ENCODE measurements at places on chromosomes 5 and 9.

GRCh38 chr5:124895236-124895635 lies 148.8 kb upstream of the ZNF608 start:
- DNase-seq, result no peak

- peak; percentile 96 for DNase-seq
Measured at GRCh38 chr5:56543441-56544388, 271.6 kb upstream of the MAP3K1 start.

DNA sequence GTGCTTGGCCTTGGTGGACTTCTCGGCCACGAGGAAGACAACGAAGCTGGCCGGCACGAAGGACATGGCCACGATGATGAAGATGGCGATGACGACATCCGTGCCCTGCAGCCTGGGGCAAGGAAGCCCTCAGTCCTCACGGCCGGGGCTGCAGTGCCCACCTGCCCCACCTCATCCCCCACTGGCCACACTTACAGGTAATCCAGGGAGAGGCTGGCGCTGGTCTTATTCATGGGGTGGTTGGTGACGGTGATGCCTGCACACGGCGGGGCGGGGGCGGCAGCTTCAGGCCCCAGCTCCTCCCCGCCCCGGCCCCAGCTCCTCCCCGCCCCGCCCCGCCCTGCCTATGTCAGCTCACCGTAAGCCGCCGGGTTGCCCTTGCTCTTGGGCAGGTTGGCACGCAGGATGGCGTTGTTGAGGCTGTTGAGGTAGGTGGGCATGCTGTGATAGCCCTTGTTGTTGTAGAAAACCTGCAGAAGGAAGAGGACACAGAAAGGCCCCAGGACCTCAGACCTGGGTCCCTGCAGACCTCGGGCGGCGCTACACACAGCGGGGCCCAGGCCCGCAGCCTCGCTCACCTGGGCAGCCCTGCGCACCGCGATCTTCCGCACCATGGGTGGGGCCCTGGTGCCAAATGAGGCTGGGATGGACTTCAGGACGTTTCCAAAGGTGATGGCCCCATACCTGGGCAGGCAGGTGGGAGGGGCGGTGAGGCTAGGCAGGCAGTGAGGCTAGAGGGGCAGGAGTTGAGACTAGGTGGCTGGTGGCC lies 15.7 kb upstream of the CLIC3 start:
- no peak for DNase-seq

DNA sequence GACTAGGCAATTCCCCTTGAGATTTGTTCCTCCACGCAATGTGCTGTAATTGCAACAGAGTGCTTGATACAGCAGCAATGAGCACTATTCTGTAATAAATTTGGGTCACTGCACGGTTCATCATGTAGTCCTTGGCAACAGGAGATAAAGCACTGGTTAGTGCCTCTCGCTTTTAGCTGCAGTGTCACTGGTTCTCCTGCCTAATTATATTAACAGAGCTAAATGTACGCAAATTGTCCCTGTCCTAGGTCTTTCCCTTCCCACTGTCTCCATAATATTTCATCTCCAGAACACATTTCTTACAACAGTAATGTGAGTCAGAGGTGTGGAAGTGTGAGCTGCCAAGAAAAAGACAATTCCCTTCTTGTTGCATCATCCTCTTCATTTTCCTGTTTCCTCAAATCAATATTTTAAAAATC lies 553.1 kb downstream of the ZNF608 start:
- DNase-seq, result peak; percentile 75

- no peak for DNase-seq
Measured at GRCh38 chr9:32161209-32161608, 223.2 kb upstream of the ACO1 start.

DNA sequence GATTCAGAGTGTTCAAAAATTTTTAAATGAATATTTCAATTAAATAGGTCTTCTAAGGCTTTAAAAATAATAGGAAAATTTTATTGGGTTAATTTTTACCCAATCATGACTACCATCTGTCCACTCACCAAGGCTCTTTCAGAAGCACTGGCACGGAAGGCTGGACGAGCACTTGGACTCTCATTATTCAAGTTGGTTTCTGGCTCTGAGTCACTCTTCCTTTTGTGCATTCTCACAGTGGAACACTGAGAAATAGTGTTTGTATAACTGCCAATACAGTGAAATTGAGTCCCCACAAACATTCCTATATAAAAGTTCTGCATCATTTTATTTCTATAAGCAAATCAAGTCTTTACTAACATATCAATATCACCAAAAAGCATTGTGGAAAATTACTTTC lies 1149.0 kb downstream of the EFNA5 start:
- DNase-seq, result peak; percentile 89

GRCh38 chr5:91443023-91443422 lies 59.9 kb upstream of the ARRDC3 start:
- peak; percentile 83 for DNase-seq

- no peak for DNase-seq
Measured at GRCh38 chr9:73548201-73548600, 396.5 kb downstream of the ANXA1 start.

DNA sequence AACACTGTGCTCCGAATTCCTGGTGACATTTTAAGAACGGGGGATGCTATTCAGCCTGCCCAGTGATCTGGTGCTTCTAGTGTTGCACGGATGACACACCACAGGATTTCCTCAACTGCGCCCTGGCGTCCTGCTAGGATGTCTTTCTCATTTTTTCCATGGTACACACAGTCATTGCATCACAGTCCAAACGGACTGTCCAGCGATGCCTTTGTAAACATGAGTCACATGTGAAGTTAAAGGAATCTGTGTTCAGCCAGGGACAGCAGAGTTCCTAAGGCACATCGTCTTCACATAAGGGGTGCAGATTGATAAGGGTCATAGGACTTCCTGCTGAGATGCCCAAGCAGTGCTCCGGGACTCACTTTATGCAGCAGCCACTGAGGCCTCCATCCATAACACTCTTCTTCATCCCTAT lies 9.3 kb upstream of the PTPN3 start:
- DNase-seq, result peak; percentile 86

DNA sequence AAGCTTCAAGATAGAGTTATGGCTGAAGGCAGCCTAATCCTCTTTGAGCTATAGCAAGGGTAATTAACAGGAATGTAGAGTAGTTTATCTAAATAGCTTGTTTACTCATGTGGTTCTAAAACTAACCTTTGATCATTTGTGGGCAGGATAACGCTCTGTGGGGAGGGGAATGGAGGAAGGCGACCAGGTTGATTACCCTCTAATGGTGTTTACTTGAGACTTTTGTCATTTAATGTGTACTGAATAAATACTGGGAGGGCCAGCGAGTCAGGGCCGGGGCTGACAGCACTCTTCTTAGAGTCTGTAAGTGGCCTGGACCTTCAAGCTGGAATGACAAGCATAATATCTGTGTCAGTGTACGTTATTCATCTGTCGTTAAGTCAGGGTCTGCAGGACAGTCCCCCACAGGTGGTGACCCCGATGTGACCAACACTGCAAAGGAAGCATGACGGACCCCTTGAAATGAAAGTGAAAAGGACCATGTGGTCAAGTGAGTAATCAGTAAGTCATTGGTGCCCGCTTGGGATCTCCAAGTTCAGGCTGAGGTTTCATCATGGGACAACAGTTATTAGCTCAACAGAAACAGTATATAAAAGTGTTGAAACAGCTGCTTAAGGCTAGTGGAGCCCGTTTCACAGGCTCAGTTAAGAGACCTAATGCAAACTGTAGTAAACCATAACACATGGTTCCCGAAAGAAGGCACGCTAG lies 162.6 kb downstream of the CPLANE1 start:
- DNase-seq, result no peak

- no peak for DNase-seq
Measured at GRCh38 chr9:109751253-109751652, 28.7 kb upstream of the PALM2AKAP2 start.

DNA sequence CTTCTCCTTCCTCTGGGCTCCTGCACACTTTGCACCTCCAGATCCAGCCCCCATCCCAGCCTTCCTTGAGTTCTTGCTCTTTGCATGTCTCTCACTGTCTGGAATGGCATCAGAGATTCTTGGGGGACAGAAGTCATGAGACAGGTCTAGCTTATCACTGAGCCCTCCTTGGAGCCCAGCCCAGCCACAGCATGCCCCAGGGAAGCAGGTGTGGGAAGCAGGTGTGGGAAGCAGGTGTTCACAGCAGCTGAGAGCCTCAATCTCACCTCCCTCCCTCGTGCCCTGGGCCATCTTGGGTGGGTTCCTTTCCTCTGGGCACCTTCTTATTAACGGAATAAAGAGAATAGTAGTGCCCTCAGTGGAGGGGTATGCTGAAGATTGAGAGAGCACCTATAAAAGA lies 27.2 kb downstream of the SLC6A7 start:
- no peak for DNase-seq

GRCh38 chr5:16065831-16066230 lies 113.8 kb downstream of the MARCHF11 start:
- DNase-seq, result no peak

- DNase-seq, result no peak
Measured at GRCh38 chr9:132249123-132249522, 87.3 kb downstream of the NTNG2 start.

DNA sequence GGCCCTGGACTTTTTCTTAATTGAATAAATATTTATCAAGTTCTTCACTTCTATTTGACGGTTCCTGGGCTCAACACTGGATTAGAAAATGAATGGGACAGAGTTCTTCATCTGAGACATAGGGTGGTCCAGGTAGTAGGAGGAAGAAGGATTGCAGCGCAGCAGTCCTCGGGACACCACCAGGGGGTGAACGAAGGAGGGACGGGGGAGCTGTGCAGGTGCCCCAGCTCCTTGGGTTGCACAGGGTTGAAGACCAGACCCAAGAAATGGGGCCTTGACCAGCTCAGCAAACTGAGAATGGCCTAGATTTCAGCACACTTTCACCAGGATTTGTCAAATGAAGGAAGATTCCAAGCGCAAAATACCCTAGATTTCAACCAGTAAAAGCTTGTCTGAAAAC lies 29.5 kb downstream of the ABL1 start:
- DNase-seq, result no peak

- no peak for DNase-seq
Measured at GRCh38 chr5:149572576-149573231, 8.6 kb upstream of the ARHGEF37 start.

GRCh38 chr5:157359356-157360055 lies 93.6 kb downstream of the CYFIP2 start:
- no peak for DNase-seq

DNA sequence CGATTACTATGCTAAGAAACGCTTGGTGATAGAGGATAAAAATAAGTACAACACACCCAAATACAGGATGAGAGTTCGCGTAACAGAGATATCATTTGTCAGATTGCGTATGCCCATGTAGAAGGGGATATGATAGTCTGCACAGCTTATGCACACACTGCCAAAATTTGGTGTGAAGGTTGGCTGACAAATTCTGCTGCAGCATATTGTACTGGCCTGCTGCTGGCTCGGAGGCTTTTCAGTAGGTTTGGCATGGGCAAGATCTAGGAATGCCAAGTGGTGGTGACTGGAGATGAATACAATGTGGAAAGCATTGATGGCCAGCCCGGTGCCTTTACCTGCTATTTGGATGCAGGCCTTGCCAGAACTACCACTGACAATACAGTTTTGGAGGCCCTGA lies 208.4 kb downstream of the PDZD2 start:
- no peak for DNase-seq

- no peak for DNase-seq
Measured at GRCh38 chr5:179923436-179923835, 15.7 kb upstream of the TBC1D9B start.

GRCh38 chr5:177966839-177967166 lies 29.2 kb downstream of the PROP1 start:
- DNase-seq, result no peak

DNA sequence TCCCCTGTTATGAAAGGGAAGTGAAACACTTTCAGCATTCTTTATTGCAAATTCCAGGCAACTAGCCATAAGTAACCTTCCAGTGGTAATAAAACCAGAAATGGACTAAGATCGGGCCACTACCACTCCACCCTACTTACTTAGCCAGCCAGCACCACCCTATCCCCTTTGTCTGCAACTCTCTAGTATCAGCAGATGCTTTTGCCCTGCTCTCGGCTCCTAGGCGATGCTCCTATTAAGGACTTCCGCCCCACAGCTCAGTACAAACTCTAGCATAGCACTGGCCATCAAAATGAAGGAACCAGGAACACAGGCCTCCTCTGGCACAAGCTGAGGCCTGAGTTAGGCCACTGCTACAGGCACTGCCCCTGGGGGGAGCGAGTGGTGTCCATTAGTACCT lies 81.2 kb downstream of the GLDC start:
- DNase-seq, result no peak

- no peak for DNase-seq
Measured at GRCh38 chr5:157819502-157820115, 39.3 kb downstream of the CLINT1 start.

- DNase-seq, result peak; percentile 97
Measured at GRCh38 chr5:141848744-141849414, 29.3 kb downstream of the PCDH1 start.

DNA sequence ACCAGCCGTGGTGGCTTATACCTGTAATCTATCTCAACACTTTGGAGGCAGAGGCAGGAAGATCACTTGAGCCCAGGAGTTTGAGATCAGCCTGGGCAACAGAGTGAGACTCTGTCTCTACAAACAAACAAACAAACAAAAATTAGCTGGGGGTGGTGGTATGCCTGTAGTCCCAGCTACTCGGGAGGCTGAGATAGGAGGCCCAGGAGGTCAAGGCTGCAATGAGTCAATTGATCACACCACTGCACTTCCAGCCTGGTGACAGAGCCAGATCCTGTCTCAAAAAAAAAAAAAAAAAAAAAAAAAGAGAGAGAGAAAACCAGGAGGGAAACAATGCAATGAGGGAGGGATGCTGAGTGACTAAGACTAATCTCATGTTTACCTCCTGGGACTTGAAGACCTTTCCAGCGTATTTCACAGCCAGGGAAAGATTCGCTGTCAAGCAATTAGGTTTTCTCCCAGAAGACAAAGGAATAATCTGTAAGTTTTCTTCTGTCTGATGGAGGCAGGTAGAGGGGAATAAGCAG lies 51.1 kb upstream of the MIER3 start:
- peak; percentile 63 for DNase-seq

- DNase-seq, result no peak
Measured at GRCh38 chr5:34867660-34868059, 28.7 kb downstream of the TTC23L start.

- DNase-seq, result peak; percentile 95
Measured at GRCh38 chr9:94919376-94920098, 193.0 kb downstream of the AOPEP start.

GRCh38 chr5:146283344-146283761 lies 55.3 kb upstream of the POU4F3 start:
- DNase-seq, result peak; percentile 97

DNA sequence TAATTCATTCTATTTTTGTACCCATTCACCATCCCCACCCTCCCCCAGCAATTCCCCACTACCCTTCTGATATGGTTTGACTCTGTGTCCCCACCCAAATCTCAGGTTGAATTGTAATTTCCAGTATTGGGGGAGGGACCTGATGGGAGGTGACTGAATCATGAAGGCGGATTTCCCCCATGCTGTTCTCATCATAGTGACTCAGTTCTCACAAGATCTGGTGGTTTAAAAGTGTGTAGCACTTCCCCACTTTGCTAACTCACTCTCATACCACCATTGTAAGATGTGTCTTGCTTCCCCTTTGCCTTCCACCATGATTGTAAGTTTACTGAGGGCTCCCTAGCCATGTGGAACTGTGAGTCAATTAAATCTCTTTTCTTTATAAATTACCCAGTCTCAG lies 25.9 kb upstream of the TESK1 start:
- DNase-seq, result peak; percentile 25
